ENCODE measurements at places on chromosomes 5 and 9. TPM values are rescaled to one million over a fixed set of nuclear protein-coding genes. Genes with fewer than 3 reads are reported as not detected.

GRCh38 chr5:10672146-10673016, 88.7 kb downstream of the DAP start:
- no peak overlapping the region for H3K27ac ChIP-seq
- peaks cover 5% of the 10 kb centered on the region for H3K27me3 ChIP-seq
- DNase-seq: no peak
- H3K36me3 ChIP-seq: peaks cover 4% of the 10 kb centered on the region
- no peak overlapping the region for H3K4me3 ChIP-seq

The OTP gene
- total RNA-seq: not detected

GRCh38 chr5:78758169-78758839, 109.7 kb upstream of the LHFPL2 start:
- no peak overlapping the region for H3K4me3 ChIP-seq
- H3K27ac ChIP-seq: no peak overlapping the region
- peak; percentile 8 for DNase-seq
- peaks cover 2% of the 10 kb centered on the region for H3K27me3 ChIP-seq
- H3K36me3 ChIP-seq: no peaks in the 10 kb centered on the region
- H3K4me1 ChIP-seq: peaks cover 19% of the 10 kb centered on the region

DNA sequence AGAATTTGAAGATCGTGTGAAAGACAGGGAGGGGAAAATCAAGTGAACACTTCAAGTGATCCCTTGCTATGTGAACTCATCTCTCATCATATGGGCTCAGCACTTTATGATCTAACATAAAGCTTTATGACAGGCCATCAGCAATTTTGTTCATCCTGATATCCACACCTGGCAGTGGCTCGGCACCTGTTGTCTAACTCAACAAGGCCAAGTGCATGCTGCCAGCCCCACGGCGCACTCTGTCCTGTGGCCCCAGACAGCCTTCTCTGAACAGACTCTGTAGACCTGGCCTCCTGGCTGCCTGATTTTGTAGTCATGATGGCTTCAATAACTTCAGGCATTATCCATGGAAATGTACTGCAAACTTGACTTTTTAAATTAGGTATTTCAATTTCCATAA, 106.3 kb downstream of the MEF2C start:
- H3K36me3 ChIP-seq: no peaks in the 10 kb centered on the region
- no peaks in the 10 kb centered on the region for H3K4me1 ChIP-seq
- H3K27ac ChIP-seq: no peak overlapping the region
- no peak for DNase-seq
- H3K27me3 ChIP-seq: peaks cover 13% of the 10 kb centered on the region

The RASGRF2 gene
- total RNA-seq: 14.2 TPM

The ARID3C gene
- 0.66 TPM for total RNA-seq

DNA sequence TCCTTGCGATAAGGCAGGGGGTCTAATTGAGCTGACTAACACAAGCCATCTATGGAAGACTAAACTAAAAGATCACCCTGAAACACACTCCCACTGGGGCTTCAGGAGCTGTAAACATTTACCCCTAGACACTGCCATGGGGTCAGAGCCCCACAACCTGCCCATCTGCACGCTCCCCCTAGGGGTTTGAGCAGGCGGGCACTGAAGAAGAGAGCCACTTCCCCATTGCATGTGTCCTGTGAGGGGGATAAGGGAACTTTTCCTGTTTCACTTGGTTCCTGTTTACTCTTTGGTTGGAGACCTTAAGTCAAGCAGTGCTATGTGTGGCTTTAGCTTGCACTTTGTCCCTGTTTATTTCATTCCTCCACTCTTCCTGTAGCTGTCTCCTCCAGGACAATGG, 1929.5 kb upstream of the CDH9 start:
- no peaks in the 10 kb centered on the region for H3K27me3 ChIP-seq
- H3K27ac ChIP-seq: no peak overlapping the region
- no peak for DNase-seq
- no peaks in the 10 kb centered on the region for H3K36me3 ChIP-seq

DNA sequence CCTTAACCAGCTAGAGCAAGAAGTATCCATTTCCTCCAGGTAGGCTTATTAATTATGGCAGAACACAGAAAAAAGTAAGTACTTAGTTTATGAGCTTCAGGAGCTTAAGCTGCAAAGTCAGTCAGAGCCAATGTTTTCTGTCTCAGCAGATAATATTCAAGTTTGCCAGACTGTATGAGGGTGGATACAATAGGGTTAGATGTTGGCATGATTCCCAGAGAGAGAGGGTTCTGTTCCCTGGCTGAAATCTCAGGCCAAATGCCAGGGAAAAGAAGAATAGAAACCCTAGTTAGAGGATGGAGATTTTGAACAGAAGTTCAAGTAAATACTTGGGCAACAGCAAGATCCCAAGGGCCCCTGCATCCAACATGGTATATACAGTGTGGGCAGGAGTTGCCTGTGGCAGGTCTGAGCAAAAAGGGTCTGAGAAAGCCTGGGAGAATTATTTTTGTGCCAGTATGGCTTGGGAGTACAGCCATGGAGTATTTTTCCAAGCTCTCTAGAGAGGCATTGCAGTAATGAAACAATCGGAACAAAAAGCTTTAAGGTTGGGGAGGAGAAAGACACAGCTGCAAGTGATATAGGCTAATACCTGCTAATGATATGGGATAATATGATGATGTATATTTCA, 31.0 kb upstream of the ISOC1 start:
- no peaks in the 10 kb centered on the region for H3K4me1 ChIP-seq
- H3K36me3 ChIP-seq: no peaks in the 10 kb centered on the region

DNA sequence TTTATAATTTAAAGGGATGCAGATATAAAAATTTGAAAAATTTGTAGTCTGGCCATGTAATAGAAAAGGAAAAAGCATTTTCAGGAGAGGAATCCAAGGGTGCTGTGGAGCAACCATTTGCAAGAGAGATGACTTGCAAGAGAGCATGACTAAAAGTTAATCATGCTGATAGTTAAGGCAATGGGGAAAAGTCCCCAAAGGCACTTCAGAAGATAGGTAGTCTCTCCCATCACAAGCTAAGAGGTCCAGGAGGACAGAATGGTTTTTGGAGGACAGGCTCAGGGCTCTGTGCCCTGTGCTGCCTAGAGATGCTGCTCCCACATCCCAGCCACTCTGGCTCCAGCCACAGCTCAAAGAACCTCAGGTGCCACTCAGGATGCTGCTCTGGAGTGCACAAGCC, 38.8 kb downstream of the DNAJB5 start:
- no peak overlapping the region for H3K4me3 ChIP-seq
- H3K36me3 ChIP-seq: peaks cover 6% of the 10 kb centered on the region
- peaks cover 14% of the 10 kb centered on the region for H3K4me1 ChIP-seq
- no peak for DNase-seq
- H3K27me3 ChIP-seq: no peaks in the 10 kb centered on the region
- no peak overlapping the region for H3K27ac ChIP-seq

- no peaks in the 10 kb centered on the region for H3K27me3 ChIP-seq
- H3K4me3 ChIP-seq: no peak overlapping the region
- H3K27ac ChIP-seq: no peak overlapping the region
- H3K36me3 ChIP-seq: no peaks in the 10 kb centered on the region
- DNase-seq: no peak
- no peaks in the 10 kb centered on the region for H3K4me1 ChIP-seq
Measured at GRCh38 chr5:142492781-142493281, 168.0 kb upstream of the SPRY4 start.

GRCh38 chr5:113109344-113109743, 132.7 kb downstream of the DCP2 start:
- no peaks in the 10 kb centered on the region for H3K36me3 ChIP-seq
- no peaks in the 10 kb centered on the region for H3K4me1 ChIP-seq
- no peak overlapping the region for H3K27ac ChIP-seq
- H3K4me3 ChIP-seq: no peak overlapping the region
- DNase-seq: no peak

The FCN2 gene
- not detected for total RNA-seq

GRCh38 chr5:174831031-174831660, 106.8 kb downstream of the MSX2 start:
- no peak overlapping the region for H3K4me3 ChIP-seq
- no peak overlapping the region for H3K27ac ChIP-seq
- H3K36me3 ChIP-seq: no peaks in the 10 kb centered on the region
- no peaks in the 10 kb centered on the region for H3K4me1 ChIP-seq
- DNase-seq: no peak
- H3K27me3 ChIP-seq: peaks cover 11% of the 10 kb centered on the region

- no peaks in the 10 kb centered on the region for H3K36me3 ChIP-seq
- peak; percentile 44 for DNase-seq
- H3K27me3 ChIP-seq: peaks cover 4% of the 10 kb centered on the region
- no peak overlapping the region for H3K4me3 ChIP-seq
- H3K27ac ChIP-seq: no peak overlapping the region
- H3K4me1 ChIP-seq: no peaks in the 10 kb centered on the region
Measured at GRCh38 chr5:159419576-159419975, 89.3 kb upstream of the IL12B start.

The ALDOB gene
- total RNA-seq: not detected

DNA sequence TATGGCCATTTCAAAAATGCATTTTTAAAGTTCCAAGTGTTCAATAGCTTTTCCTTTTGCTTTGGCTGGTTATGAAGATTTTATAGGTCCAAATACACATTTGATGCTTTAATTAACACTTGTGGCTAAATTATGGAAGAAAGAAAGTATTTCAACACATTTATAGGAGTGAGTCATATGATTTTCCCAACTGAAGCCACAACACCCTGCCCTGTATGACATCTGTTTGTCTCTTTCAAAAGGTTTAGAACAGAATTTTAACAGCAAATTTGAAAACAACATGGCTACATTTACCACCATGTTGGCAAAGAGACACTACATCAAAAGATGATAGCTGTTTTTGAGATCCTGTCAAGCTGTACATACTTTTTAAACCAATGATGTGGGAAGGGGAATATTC, 99.4 kb downstream of the TMEM174 start:
- H3K27me3 ChIP-seq: peaks cover 43% of the 10 kb centered on the region
- H3K27ac ChIP-seq: no peak overlapping the region
- DNase-seq: no peak
- H3K4me1 ChIP-seq: no peaks in the 10 kb centered on the region

- peaks cover 7% of the 10 kb centered on the region for H3K27me3 ChIP-seq
- no peaks in the 10 kb centered on the region for H3K36me3 ChIP-seq
- H3K27ac ChIP-seq: peak overlapping the region; percentile 8
- H3K4me3 ChIP-seq: no peak overlapping the region
- peaks cover 16% of the 10 kb centered on the region for H3K4me1 ChIP-seq
Measured at GRCh38 chr9:69898714-69899209, 78.1 kb downstream of the CFAP95 start.

The MVB12B gene
- 3.0 TPM for total RNA-seq

The IFNA2 gene
- total RNA-seq: not detected

GRCh38 chr5:58927181-58927580, 344.3 kb downstream of the RAB3C start:
- DNase-seq: no peak
- peaks cover 6% of the 10 kb centered on the region for H3K27me3 ChIP-seq
- H3K36me3 ChIP-seq: no peaks in the 10 kb centered on the region
- no peak overlapping the region for H3K4me3 ChIP-seq
- H3K27ac ChIP-seq: peak overlapping the region; percentile 26

The F12 gene
- total RNA-seq: 4.9 TPM

Measured in activated CD4-positive, alpha-beta T cell treated with anti-CD3 and anti-CD28 coated beads for 36 hours (primary cell).